Activated CD8-positive, alpha-beta memory T cell treated with anti-CD3 and anti-CD28 coated beads, Interleukin-2, amount 10 ng/mL, durations not matched to agents 7 days and 5 days (primary cell): ENCODE measurements at places on chromosomes 11 and 22.
A peak's percentile ranks its signal among the peaks of the same experiment; 100 is the strongest.

- H3K4me3 ChIP-seq, result no peak overlapping the region
- no peak for DNase-seq
- no peaks in the 10 kb centered on the region for H3K27me3 ChIP-seq
- no peaks in the 10 kb centered on the region for H3K36me3 ChIP-seq
Observed at GRCh38 chr11:42271306-42271705, 811.9 kb upstream of the LRRC4C start.

DNA sequence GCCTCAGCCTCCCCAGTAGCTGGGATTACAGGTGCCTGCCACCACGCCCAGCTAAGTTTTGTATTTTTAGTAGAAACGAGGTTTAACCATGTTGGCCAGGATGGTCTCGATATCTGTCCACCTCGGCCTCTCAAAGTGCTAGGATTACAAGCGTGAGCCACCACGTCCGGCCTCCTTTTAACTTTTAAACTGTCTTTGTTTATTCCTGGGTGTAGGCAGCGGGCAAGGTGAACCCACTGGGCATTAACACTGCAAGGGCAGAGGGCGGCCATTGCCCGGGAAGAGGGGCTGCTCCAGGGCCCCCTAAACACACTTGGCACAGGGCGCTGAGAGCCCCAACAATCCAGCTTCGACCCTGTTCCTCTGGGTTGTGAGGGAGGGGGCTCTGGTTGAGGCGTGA lies 693.6 kb downstream of the BRD1 start:
- H3K27me3 ChIP-seq, result no peaks in the 10 kb centered on the region
- H3K27ac ChIP-seq, result no peak overlapping the region
- no peak for DNase-seq
- H3K36me3 ChIP-seq, result no peaks in the 10 kb centered on the region

GRCh38 chr11:27150098-27150497 lies 109.5 kb downstream of the BBOX1 start:
- H3K36me3 ChIP-seq, result no peaks in the 10 kb centered on the region
- DNase-seq, result no peak
- no peaks in the 10 kb centered on the region for H3K27me3 ChIP-seq
- no peaks in the 10 kb centered on the region for H3K4me1 ChIP-seq
- H3K27ac ChIP-seq, result no peak overlapping the region

- H3K4me1 ChIP-seq, result peaks cover 34% of the 10 kb centered on the region
- H3K27ac ChIP-seq, result no peak overlapping the region
- no peak overlapping the region for H3K4me3 ChIP-seq
- peaks cover 13% of the 10 kb centered on the region for H3K36me3 ChIP-seq
Observed at GRCh38 chr11:96303980-96304379, 39.0 kb downstream of the MAML2 start.

- H3K4me3 ChIP-seq, result no peak overlapping the region
- peaks cover 3% of the 10 kb centered on the region for H3K27me3 ChIP-seq
- no peaks in the 10 kb centered on the region for H3K36me3 ChIP-seq
- DNase-seq, result no peak
- H3K4me1 ChIP-seq, result no peaks in the 10 kb centered on the region
- no peak overlapping the region for H3K27ac ChIP-seq
Observed at GRCh38 chr11:11589437-11589836, 32.4 kb downstream of the GALNT18 start.

GRCh38 chr22:26845021-26845743 lies 187.8 kb downstream of the MIAT start:
- H3K27me3 ChIP-seq, result no peaks in the 10 kb centered on the region
- H3K36me3 ChIP-seq, result no peaks in the 10 kb centered on the region
- DNase-seq, result no peak

DNA sequence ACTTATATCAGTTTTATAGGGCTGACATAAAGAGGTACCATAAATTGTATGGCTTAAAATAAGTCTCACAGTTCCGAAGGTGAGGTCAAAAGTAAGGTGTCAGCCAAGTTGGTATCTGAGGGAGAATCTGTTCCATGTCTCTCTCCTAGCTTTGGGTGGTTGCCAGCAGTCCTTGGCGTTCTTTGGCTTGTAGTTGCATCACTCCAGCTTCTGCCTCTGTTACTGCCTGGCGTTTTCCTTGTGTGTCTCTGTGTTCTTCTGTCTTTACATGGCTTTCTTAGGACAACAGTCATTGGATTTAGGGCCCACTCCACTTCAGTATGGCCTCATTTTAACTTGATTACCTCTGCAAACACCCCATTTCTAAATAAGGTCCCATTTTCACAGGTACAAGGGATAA lies 16.7 kb downstream of the MMP7 start:
- H3K36me3 ChIP-seq, result no peaks in the 10 kb centered on the region
- no peak overlapping the region for H3K4me3 ChIP-seq
- H3K27me3 ChIP-seq, result peaks cover 2% of the 10 kb centered on the region
- no peak for DNase-seq
- no peak overlapping the region for H3K27ac ChIP-seq

GRCh38 chr22:37529652-37530345 lies 10.6 kb upstream of the CARD10 start:
- DNase-seq, result peak; percentile 60
- H3K27me3 ChIP-seq, result peaks cover 23% of the 10 kb centered on the region
- no peak overlapping the region for H3K4me3 ChIP-seq

DNA sequence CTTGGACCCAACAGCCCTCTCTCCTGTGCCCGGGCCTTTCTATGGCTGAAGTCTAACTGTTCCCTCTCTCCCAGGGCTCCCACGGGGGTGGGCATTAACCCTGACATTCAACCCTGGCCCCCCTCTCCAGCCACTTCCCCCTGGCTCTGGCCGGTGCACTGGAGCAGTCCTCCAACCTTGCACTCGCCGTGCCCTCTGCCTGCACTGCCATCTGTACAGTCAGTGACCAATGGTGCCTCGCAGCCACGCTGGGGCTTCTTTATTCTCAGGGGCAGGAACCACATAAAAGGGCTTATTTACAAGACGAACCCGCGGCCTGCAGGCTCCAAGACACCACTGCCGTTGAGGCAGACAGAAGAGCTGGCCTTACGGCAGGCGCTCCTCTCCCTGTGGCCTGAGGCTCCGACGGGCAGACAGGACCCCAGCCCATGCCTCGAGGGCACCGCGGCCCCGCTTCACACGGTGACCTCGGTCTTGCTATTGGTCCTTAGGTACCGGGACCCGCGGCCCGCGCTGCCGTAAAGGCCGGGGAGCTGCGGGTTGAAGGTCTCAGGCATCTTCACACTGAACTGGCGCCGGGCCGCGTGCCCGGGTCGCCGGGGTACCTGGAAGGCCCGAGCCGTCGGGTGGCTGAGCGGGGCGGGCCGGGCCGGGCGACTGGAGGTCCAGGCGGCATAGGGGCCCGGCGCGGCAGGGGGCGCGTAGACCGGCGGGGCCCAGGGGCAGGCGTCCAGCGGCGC lies 5.4 kb downstream of the SHISA8 start:
- peaks cover 27% of the 10 kb centered on the region for H3K4me1 ChIP-seq
- H3K27me3 ChIP-seq, result peaks cover 38% of the 10 kb centered on the region
- H3K4me3 ChIP-seq, result no peak overlapping the region

- DNase-seq, result no peak
- H3K36me3 ChIP-seq, result no peaks in the 10 kb centered on the region
- H3K4me3 ChIP-seq, result peak overlapping the region; percentile 29
- no peak overlapping the region for H3K27ac ChIP-seq
- peaks cover 4% of the 10 kb centered on the region for H3K4me1 ChIP-seq
Observed at GRCh38 chr22:38454353-38455075, 485 bp downstream of the KCNJ4 start.

DNA sequence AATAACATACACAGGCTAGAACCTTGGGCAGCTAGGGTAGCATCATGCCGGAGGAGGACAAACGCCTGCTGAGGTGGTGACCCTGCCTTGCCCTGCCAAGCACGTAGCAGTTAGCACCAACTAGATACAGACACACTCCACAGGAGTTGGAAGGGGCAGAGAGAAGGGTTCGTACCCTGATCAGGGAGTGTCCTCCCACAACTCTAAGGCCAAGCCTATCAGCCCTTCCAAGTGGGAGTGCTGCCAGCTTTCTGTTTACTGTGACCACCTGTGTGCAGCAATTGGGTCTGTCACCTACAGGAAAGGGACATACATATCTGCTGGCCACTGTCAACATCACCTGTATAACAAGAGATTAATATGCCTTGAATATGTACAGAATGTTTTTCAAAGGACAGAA lies 1.9 kb upstream of the THAP7 start:
- peaks cover 28% of the 10 kb centered on the region for H3K4me1 ChIP-seq
- no peaks in the 10 kb centered on the region for H3K27me3 ChIP-seq
- H3K27ac ChIP-seq, result peak overlapping the region; percentile 97
- H3K4me3 ChIP-seq, result peak overlapping the region; percentile 96
- H3K36me3 ChIP-seq, result peaks cover 2% of the 10 kb centered on the region
- no peak for DNase-seq

GRCh38 chr11:70876685-70877084 lies 375.7 kb downstream of the SHANK2 start:
- no peak overlapping the region for H3K27ac ChIP-seq
- H3K36me3 ChIP-seq, result no peaks in the 10 kb centered on the region
- DNase-seq, result no peak
- no peaks in the 10 kb centered on the region for H3K4me1 ChIP-seq

- DNase-seq, result no peak
- no peak overlapping the region for H3K27ac ChIP-seq
- H3K36me3 ChIP-seq, result no peaks in the 10 kb centered on the region
- peaks cover 59% of the 10 kb centered on the region for H3K27me3 ChIP-seq
Observed at GRCh38 chr11:67366961-67367760, 6.2 kb downstream of the CLCF1 start.

- H3K27ac ChIP-seq, result no peak overlapping the region
- peaks cover 6% of the 10 kb centered on the region for H3K4me1 ChIP-seq
- DNase-seq, result no peak
- H3K36me3 ChIP-seq, result no peaks in the 10 kb centered on the region
- no peak overlapping the region for H3K4me3 ChIP-seq
Observed at GRCh38 chr11:61954851-61955421, 4.8 kb downstream of the BEST1 start.

DNA sequence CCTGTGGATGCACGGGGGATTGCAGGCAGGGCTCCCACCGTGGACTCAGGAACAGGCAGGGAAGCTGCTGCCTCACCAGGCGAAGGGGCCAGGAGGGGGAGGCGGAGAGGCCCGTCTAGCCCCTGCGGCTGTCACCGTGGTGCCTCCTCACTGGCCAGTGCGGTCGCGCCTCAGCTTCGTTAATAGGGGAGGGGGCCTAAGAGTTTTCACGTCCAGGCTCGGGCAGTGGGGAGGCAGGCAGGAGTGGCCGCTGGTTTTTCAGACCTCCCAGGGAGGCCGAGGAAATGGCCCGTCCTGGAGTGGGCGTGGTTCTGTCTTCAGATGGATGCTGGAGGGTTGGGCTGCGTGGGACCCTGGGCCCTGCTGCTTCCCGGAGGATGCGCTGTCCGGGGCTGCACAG lies 91.1 kb upstream of the B3GAT1 start:
- no peak overlapping the region for H3K4me3 ChIP-seq
- H3K4me1 ChIP-seq, result no peaks in the 10 kb centered on the region
- no peak for DNase-seq
- H3K27me3 ChIP-seq, result peaks cover 3% of the 10 kb centered on the region
- H3K27ac ChIP-seq, result no peak overlapping the region
- H3K36me3 ChIP-seq, result no peaks in the 10 kb centered on the region

DNA sequence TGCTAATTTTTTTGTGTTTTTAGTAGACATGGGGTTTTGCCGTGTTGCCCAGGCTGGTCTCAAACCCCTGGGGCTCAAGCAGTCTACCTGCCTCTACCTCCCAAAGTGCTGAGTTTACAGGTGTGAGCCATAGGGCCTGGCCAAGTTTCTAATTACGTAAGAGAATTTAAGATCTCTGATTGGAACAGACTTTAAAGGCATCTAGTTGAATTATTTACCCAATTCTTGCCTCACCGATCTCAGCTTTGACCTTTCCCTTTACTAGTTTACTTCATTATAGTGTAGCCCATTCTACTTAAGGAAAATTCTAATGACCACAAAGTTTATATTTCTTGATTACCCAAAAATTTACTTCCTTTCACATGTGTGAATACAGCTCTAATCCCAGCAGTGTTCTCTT lies 81.6 kb downstream of the YAP1 start:
- no peak overlapping the region for H3K27ac ChIP-seq
- H3K36me3 ChIP-seq, result no peaks in the 10 kb centered on the region
- no peak overlapping the region for H3K4me3 ChIP-seq

GRCh38 chr11:128251140-128251539 lies 336.2 kb downstream of the ETS1 start:
- H3K27me3 ChIP-seq, result peaks cover 4% of the 10 kb centered on the region
- no peak overlapping the region for H3K27ac ChIP-seq
- H3K4me1 ChIP-seq, result no peaks in the 10 kb centered on the region
- no peak overlapping the region for H3K4me3 ChIP-seq
- H3K36me3 ChIP-seq, result peaks cover 3% of the 10 kb centered on the region

- no peak overlapping the region for H3K27ac ChIP-seq
- no peak overlapping the region for H3K4me3 ChIP-seq
- no peaks in the 10 kb centered on the region for H3K36me3 ChIP-seq
- DNase-seq, result no peak
- no peaks in the 10 kb centered on the region for H3K4me1 ChIP-seq
- peaks cover 3% of the 10 kb centered on the region for H3K27me3 ChIP-seq
Observed at GRCh38 chr11:8320076-8320475, 56.4 kb upstream of the LMO1 start.

- no peak for DNase-seq
- no peak overlapping the region for H3K4me3 ChIP-seq
- H3K36me3 ChIP-seq, result peaks cover 2% of the 10 kb centered on the region
- H3K27me3 ChIP-seq, result no peaks in the 10 kb centered on the region
- H3K4me1 ChIP-seq, result peaks cover 25% of the 10 kb centered on the region
- no peak overlapping the region for H3K27ac ChIP-seq
Observed at GRCh38 chr11:73991471-73992006, 8.9 kb upstream of the UCP2 start.

DNA sequence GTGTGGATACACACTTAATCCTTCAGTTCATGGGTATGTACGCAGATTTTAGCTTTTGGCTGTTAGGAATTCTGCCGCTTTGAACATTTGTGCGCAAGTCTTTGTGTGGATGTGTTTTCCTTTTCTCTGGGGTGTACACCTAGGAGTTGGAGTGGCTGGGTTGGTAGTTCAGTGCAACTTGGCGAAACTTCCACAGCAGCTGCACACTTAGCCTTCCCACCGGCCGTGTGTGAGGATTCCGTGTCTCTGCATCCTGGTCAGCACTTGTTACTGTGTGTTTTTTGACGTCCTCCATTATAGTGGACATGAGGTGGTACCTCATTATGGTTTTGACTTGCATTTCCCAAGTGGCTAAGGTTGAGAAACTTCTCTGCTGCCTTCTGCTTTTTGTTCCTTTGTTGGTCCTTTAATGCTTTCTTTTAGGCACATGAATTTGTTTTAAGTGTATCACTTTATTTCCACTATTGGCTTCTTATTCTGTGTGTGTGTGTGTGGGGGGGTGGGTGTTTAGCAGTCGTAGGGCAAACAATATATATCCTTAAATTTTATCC lies 72.1 kb upstream of the SLC25A18 start:
- no peak for DNase-seq
- peaks cover 3% of the 10 kb centered on the region for H3K27me3 ChIP-seq
- H3K36me3 ChIP-seq, result no peaks in the 10 kb centered on the region

GRCh38 chr11:68803766-68804165 lies 38.0 kb downstream of the CPT1A start:
- H3K4me3 ChIP-seq, result no peak overlapping the region
- peaks cover 8% of the 10 kb centered on the region for H3K36me3 ChIP-seq
- no peaks in the 10 kb centered on the region for H3K4me1 ChIP-seq
- no peaks in the 10 kb centered on the region for H3K27me3 ChIP-seq
- no peak for DNase-seq
- H3K27ac ChIP-seq, result no peak overlapping the region

- no peaks in the 10 kb centered on the region for H3K36me3 ChIP-seq
- no peak overlapping the region for H3K27ac ChIP-seq
- DNase-seq, result no peak
- H3K4me3 ChIP-seq, result no peak overlapping the region
Observed at GRCh38 chr11:120666121-120666639, 154.6 kb downstream of the GRIK4 start.

- no peak overlapping the region for H3K4me3 ChIP-seq
- H3K4me1 ChIP-seq, result peaks cover 16% of the 10 kb centered on the region
- DNase-seq, result no peak
- H3K27me3 ChIP-seq, result peaks cover 54% of the 10 kb centered on the region
- H3K36me3 ChIP-seq, result no peaks in the 10 kb centered on the region
Observed at GRCh38 chr11:76783896-76784813, 999 bp downstream of the TSKU start.
